ENCODE measurements at places on chromosomes 3 and 15. TPM values are rescaled to one million over a fixed set of nuclear protein-coding genes. Genes with fewer than 3 reads are reported as not detected.

The C3orf52 gene
- total RNA-seq = 6.6 TPM

The CLDN18 gene
- not detected for total RNA-seq

The CD200 gene
- total RNA-seq = 2.2 TPM

The POTEB3 gene
- not detected for total RNA-seq

The MESP2 gene
- total RNA-seq = 2.0 TPM

The LRIG1 gene
- 27.0 TPM for total RNA-seq

The CHRD gene
- total RNA-seq = 0.52 TPM

The FBXW12 gene
- not detected for total RNA-seq

The CYP8B1 gene
- total RNA-seq = not detected

The GUCA1C gene
- not detected for total RNA-seq

The ACP3 gene
- 3.9 TPM for total RNA-seq

The ST3GAL6 gene
- total RNA-seq = 1.7 TPM

The LIPC gene
- total RNA-seq = not detected

The ABHD2 gene
- 47.3 TPM for total RNA-seq

The RTP4 gene
- not detected for total RNA-seq

The STRIT1 gene
- not detected for total RNA-seq

The PRKCI gene
- 34.9 TPM for total RNA-seq

The MED12L gene
- 0.80 TPM for total RNA-seq

The POLQ gene
- 1.1 TPM for total RNA-seq

The SCN11A gene
- total RNA-seq = under 0.01 TPM

The PXK gene
- total RNA-seq = 31.2 TPM

The COL6A5 gene
- total RNA-seq = not detected

The C3orf49 gene
- total RNA-seq = not detected

The PPP1R14D gene
- not detected for total RNA-seq

The EFHB gene
- total RNA-seq = 1.4 TPM

The DCLK3 gene
- not detected for total RNA-seq

The SETD2 gene
- total RNA-seq = 15.4 TPM

The KBTBD12 gene
- not detected for total RNA-seq

Measured in epithelial cell of alveolus of lung (primary cell).